ENCODE measurements at places on chromosomes 13 and 19.

GRCh38 chr13:109897988-109898624 lies 111.7 kb upstream of the IRS2 start:
- DNase-seq = no peak

- DNase-seq = peak; percentile 38
Measured at GRCh38 chr19:49684251-49684982, 5.0 kb upstream of the ADM5 start.

GRCh38 chr19:23183251-23183650 lies 66.4 kb downstream of the ZNF730 start:
- DNase-seq = no peak

GRCh38 chr13:51802631-51803418 lies 1.1 kb downstream of the DHRS12 start:
- DNase-seq = no peak

DNA sequence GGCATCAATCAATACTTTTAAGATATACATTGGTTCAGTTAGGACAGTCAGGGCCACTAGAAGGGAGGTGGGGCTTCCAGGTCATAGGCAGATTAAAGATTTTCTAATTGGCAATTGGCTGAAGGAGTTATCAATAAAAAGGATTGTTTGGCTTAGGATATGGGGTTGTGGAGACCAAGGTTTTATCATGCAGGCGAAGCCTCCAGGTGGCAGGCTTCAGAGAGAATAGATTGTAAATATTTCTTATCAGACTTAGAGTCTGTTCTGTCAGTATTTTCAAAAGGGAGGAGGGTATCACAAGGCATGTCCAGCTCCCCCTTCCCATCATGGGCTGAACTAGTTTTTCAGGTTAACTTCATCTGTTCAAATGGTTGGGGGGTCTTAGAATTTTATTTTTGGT lies 77.4 kb upstream of the FARP1 start:
- DNase-seq = no peak

DNA sequence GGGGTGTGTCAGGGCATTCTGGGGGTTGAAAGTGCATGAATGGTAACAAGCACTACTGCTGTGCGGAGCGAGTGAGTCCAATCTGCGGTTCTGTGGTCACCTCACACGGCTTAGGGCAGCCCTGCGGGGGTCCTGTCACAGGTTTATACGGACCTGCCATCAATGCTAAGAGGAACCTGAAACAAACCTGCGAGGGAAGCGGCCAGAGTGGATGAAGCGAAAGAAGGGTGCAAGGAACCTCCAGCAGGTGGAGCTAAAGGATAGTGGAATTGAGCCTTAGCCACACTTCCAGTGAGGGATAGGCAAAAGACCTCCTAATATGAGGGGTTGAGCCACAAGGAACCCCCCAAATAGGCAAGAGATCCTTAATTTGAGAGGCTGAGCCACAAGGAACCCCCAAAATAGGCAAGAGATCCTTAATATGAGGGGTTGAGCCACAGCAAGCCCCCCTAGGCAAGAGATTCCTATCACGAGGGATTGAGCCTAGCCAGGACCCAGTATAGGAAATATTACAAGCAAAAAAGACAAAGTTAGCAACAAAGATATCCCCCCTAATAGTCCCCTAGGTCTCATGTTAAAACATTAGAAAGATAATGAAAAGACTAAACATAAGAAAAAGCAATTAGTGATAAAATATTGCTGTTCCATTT lies 6.3 kb upstream of the ZNF69 start:
- DNase-seq = peak; percentile 68

DNA sequence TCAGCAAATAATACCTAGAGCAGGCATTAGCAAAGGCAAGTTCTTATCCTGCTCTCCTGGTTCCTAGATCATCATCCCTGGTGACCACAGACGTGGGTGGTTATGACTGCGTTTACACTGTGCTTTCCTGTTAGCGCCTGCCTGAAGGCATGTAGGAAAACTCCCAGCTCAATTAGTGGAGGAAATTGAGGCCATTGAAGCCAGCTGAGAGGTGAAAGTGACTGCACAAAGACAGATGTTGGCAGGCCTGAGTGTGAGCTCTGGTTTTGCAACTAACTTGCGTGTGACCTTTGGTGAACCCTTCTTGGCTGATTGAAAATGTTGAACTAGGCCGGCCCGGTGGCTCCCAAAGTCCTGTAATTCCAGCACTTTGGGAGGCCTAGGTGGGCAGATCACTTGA lies 17.5 kb upstream of the NWD1 start:
- peak; percentile 58 for DNase-seq

DNA sequence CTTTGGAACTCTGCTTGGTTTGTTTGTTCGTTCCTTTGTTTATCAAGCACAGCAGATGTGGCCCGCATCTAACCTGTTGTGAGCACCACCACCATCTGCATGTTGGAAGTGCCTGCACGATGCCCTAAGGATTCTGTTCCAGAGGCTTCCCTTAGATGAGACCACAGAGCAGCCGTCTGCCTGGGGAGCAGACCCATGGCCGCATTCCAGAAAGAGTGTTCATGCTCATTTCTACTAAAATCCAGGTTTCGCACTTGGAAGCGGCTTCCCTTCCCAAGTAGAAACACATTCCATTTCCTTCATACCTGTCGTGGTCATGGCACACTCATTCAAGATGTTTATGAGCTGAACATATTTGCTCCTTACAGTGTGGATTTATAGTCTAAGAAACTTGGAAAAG lies 27.2 kb downstream of the COL4A2 start:
- peak; percentile 54 for DNase-seq

GRCh38 chr13:34620074-34620850 lies 321.8 kb upstream of the NBEA start:
- DNase-seq = no peak

- no peak for DNase-seq
Measured at GRCh38 chr13:44352202-44352601, 21.4 kb upstream of the SERP2 start.

DNA sequence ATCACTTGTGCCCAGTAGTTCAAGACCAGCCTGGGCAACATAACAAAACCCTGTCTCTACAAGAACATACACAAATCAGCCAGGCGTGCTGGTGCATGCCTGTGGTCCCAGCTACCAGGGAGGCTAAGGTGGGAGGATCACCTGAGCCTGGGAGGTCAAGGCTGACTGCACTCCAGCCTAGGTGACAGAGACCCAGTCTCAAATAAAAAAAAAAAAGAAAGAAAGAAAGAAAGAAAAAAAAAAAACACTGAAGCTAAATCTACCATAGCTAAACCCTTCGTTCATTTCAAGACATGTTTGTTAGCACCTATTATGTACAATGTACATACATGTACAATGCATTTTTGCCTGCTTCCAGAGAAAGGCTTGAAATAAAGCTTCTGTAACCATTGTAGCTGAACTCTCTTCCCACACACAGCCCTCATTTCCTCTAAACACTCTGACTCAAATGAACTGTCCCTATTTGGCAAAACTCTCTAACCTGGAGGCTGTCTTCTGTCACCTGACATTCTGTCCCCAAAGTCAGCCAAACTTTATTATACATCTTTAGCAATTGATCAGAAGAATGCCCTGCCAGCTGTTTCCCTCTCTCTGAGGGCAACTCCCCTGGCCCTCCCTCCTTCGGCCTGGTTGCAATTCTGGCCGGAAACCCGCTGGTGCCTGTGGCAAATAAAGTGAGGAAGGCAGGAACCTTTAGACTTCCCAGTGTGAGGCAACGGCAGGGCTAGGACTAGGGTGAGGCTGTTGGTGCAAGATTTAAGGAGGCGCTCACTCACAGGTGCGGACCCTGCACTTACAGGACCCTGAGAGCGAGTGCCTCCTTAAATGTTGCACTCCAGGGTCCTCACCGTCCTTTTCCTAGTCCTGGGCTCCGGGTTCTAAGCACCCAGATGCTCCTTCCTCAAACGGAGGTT lies 1.8 kb downstream of the ETHE1 start:
- DNase-seq = peak; percentile 68

DNA sequence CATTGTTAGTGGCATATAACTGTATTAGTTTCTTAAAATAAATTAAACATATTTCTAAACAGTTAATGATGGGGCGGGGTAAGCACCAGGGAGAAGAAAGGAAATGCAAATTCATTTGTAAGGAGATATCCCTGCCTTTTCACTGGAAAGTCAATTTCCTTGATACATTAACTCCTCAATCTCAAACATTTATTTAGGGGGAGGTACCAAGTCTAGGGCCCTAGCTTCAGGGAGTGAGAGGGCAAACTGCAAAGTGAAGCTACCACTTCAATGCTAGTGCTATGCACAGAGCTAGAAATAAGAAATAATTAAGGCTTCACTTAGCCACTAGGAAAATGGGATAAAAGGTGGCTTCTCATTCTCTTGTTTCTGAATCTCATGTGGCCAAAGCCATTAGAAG lies 115.3 kb upstream of the FNDC3A start:
- DNase-seq = no peak

- DNase-seq = no peak
Measured at GRCh38 chr13:73773168-73773549, 361.0 kb downstream of the KLF12 start.

GRCh38 chr19:4609878-4610511 lies 29.3 kb upstream of the TNFAIP8L1 start:
- DNase-seq = no peak

GRCh38 chr19:2332341-2333026 lies 4.0 kb downstream of the SPPL2B start:
- no peak for DNase-seq

GRCh38 chr19:4660993-4661392 lies 9.1 kb downstream of the MYDGF start:
- no peak for DNase-seq

DNA sequence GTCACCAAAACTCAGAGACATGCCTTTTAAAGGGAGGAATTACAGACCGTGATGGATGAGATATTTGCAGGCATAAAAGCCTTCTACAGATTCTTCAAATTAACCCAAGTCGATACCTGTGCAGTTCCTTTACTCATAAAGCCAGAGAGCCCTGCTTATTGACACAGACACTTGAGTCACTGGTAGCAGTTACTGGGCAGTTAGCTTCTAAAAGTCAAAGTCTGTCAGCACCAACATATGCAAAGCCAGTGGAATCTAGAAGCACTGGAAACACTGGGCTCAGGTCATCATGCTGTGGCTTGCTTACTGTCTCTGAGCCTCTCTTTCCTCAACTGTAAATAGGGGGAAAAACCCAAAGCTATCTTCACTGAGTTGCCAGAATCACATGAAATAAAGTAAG lies 25.7 kb upstream of the LRCH1 start:
- no peak for DNase-seq

DNA sequence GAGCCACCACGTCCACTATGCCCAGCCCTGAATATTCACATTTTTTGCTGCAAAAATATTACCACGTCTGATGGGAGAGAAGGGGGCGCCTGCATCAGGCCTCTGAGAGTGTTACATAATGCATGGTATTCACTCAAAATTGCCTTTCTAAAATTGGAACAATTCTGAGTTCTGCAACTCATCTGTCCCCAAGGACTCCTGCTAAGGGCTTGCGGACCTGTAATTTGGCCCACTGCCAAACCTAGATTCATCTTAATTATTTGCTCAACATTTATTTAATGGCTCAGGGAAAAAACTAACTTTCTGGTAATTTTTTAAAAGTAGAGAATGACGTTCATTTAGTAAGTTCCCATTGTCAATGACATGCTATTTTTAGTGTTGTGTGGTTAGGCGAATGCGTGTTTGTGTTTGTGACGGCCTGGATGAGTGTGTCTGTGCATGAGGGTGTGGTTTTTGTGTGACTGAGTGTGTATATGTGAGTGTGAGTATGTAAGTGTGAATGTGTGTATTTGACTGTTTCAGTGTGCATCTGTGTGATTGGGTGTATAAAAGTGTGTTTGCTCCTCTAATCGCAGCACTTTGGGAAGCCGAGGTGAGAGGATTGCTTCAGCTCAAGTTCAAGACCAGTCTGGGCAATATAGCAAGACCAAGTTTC lies 8.8 kb downstream of the INAFM1 start:
- DNase-seq = no peak

DNA sequence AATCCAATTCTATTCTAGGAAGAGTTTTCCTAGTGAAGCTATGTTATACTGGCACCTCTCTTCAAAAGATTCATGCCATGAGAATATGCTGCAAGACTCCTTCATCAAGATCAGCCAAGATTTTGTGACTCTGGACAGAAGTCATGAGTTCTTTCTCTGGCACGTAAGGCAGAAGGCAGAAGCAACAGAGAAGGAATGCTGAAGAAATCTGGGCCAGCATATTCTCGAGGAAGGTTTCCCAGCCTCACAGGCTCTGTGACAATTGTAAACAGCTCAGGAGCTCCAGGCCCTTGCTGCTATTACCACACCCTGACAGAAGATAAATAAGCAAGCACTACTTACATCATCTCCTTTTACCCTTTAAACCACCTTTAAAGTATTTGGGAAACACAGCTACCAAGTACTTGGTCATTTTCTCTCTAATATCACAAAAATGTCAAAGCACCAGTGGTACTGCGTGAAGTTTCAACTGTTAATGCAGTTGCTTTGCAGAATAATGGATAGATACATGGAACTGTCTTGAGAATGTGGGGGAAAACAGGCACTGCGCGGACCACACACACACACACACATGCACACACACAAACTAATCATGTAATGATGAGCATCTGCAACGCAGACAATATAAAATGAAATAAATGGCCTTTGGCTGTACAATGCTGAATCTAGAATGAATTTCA lies 55.4 kb downstream of the INTS6 start:
- peak; percentile 9 for DNase-seq

GRCh38 chr13:114164681-114165429 lies 14.2 kb upstream of the CFAP97D2 start:
- DNase-seq = no peak

DNA sequence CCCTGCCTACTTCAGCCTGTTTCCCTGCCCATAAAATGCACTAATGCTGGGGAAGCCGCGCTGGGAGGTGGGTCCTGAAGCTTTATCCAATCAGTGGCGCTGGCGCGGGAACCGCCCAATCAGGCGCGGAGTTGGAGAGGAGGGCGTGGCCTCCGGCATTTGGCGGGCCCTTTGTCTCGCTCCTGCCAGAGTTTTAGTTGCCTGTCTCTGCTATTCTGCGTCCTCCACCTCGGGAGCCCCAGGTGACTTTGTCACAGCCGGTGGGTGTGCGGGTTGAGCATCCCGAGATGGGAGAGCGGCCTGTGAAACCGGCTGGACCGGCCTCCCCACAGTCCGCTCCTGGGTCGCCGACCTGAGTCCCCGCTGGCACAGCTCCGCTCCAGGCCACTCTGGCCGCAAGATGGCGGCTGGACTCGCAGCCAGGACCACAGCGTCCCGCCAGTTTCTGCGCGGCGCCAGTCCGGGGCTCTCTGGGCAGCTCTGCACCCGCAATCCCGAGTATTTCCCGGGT lies 30.7 kb upstream of the ZNF429 start:
- no peak for DNase-seq

- no peak for DNase-seq
Measured at GRCh38 chr13:31905961-31906360, 125.6 kb upstream of the FRY start.

- DNase-seq = no peak
Measured at GRCh38 chr19:2625434-2625833, 77.1 kb downstream of the GNG7 start.

- DNase-seq = no peak
Measured at GRCh38 chr19:6712231-6712630, 8.2 kb downstream of the C3 start.

GRCh38 chr19:34431681-34432402 lies 3.7 kb downstream of the UBA2 start:
- no peak for DNase-seq

Measured in ELR (cell line).